Renal pelvis (tissue), 12 donors: ENCODE measurements at places on chromosomes 1 and 21. TPM values are rescaled to one million over a fixed set of nuclear protein-coding genes. Genes with fewer than 3 reads are reported as not detected.

DNA sequence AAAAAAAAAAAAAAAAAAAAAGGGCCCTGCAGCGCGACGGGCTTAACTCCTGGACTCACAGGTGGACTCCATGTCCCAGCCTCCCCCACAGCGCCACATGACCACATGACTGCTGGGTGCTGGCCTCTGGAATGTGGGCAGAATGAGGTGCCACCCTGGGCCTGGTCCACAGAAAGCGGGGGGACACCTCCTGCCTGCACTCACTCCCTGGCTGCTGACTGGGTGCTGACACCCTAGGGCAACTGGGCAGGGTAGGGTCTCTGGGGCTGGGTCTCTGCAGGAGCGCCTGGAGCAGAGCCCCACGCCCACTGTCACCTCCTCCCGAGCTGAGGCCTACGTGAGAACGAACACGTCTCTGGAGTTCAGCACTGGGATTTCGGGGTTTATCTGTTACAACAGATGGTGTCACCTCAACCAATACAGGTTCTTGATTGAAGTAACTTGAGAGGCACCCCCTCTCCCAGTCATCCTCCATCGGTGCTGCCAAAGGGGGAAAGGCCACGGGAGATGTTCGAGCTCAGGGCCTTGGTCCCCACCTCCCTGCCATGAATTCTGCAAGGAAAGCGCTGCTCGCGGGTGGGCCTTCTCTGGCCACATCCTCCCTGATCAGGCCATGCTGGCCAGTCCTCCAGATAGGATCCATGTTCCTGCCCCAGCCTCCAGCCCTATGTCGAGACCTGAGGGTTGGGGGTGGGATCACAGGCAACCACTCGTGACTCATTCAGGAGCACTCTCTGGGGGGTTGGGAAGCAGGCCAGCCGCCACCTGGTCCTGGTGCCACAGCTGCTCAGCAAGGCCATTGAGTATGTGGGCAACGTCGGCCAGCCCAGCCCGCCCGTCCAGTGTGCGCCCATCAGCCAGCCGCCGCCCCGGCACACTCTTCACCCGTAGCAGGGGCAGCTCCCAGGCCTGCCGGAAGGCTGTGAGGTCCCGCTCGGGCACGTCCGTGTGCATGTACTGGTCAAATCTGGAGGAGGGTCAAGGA is 5.4 kb downstream of the CPLANE2 start:
- no peak for DNase-seq

GRCh38 chr1:201385299-201385891 is 7.9 kb upstream of the TNNT2 start:
- no peak for DNase-seq

DNA sequence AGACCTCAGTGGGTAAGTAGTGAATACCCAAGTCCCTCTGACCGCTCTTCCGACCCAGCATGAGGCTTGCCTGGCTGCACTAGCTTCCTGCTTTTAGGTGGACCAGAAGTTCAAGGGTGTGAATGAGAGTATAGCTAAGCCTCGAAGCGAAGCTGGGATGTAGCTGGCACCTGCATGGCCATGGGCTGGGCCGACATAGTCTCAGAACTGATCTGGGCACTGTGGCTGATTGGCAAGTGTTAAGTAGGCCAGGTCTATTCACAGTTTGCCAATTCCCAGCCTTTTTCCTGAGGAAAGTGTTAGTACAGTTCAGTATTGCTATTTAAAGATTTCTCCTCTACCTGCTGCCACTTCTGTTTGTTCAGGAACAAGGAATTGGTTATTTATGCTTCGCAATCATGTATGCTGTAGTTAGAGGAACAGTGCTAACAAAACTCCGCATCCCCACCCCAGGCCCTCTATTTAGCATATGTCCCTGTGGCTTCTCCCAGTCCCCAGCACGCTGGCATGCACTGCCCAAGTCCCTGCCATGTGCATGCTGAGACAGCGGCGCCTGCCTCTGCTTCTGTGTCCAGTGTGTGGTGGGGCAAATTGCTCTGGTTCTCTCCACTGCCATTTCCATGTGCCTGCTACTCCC is 16.3 kb downstream of the SPATA46 start:
- no peak for DNase-seq

DNA sequence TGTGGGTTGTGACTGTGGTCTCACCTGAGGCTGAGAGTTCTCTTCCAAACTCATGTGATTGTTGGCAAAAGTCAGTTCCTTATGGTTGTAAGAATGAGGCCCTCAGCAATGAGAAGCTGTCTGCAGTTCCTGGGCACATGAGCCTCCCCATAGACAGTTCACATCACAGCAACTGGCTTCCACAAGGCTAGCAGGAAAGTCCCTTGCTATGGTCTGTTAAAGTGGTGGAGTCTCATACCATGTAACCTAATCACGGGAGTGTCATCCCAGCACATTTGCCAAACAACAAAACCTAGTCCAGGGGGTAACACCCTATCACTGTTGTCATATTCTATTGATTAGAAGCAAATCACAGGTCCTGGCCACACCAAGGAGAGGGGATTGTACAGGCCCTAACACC is 163.8 kb downstream of the BACH1 start:
- no peak for DNase-seq

- no peak for DNase-seq
Observed at GRCh38 chr1:48524892-48525467, 53.0 kb upstream of the SPATA6 start.

Gene ODR4
- 29.6 TPM for polyA plus RNA-seq

Gene SMIM1
- 28.5 TPM for polyA plus RNA-seq

Gene LBR
- 92.6 TPM for polyA plus RNA-seq

Gene WNT3A
- polyA plus RNA-seq, result 0.12 TPM

Gene GCSAML
- 0.38 TPM for polyA plus RNA-seq

Gene PTAFR
- 2.2 TPM for polyA plus RNA-seq
